ENCODE measurements at places on chromosomes 2 and 18.

- DNase-seq, result no peak
Observed at GRCh38 chr2:194730266-194730665, 926.8 kb upstream of the SLC39A10 start.

DNA sequence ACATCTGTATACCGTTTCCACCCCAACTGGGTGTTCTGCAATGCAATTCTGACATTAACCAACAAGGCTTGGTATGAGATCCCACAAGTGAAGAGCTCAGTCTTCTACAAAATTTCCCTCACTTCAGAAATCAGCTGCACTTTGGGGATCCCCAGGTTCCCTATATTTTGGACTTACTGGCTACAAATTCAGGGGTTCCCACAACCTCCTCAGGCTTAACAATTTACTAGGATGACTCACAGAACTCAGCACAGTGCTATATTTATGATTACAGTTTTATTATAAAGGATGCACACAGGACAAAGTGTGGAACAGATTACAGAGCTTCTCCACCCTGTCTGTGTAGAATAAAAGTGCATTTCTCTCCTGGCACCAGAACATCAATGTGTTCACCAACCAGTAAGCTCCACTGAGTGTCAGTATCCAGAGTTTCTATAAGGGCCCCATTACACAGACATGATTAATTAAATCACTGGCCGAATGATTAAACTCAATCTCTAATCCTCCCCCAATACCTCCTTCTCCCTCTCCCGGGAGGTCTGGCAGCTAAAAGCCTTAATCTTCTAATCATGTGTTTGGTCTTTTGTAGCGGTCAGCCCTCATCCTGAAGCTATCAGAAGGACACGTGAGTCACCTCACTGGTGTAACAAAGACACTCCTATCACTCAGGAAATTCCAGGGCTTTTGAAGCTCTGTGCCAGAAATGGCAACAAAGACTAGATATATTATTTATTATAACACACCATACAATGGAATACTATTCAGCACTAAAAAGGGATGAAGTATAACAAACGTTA lies 84.6 kb downstream of the SLC66A3 start:
- DNase-seq, result no peak

DNA sequence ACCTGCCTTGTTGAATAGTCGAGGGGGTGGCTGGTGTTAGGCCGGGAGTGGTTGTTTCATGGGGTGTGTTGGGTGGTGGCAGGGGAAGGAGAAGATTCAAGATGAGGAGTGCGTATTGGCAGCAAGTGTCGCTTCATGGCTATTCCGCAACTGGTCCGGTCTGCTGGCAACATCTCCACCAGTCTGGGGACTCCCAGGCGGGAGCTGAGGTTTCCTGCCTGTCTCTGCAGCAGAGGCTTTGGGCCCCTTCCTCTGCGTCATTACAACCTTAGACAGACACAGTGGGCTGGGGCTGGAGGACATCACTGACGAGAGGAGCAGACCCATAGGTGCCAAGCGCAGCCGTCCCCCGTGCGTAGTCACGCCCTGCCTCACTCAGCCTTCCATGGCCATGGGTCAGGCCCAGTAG lies 64.0 kb upstream of the MCFD2 start:
- peak; percentile 45 for DNase-seq

- DNase-seq, result no peak
Observed at GRCh38 chr2:236054621-236055305, 113.4 kb downstream of the GBX2 start.

DNA sequence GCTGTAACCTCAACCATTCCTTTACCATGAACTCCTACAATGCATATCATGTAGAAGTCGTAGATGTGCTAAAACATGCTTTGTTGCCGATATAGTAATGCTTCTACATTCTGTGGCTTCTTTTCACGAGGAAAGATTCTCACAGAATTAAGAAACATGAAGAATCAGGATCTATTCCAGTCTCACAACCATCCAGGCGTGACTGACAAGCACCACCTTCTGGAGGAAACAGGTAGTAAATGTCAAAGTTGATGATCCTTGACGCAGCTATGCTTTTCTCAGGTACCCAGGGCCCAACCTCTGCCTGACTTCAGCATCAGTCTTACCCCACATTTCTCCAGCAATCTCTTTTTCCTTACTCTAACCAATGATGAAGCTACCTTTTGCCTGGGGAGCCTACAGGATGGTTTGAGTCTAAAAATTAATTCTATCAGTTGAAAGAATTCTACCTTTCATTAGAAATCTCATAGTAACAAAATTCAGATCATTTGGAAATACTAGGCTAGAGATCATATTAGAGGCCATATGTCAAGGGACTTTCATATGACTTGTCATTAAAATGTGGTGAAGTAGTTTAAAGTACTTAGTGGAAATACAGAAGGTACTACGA lies 123.3 kb upstream of the RND3 start:
- DNase-seq, result peak; percentile 2

GRCh38 chr2:226256709-226257376 lies 542.8 kb downstream of the IRS1 start:
- DNase-seq, result no peak

DNA sequence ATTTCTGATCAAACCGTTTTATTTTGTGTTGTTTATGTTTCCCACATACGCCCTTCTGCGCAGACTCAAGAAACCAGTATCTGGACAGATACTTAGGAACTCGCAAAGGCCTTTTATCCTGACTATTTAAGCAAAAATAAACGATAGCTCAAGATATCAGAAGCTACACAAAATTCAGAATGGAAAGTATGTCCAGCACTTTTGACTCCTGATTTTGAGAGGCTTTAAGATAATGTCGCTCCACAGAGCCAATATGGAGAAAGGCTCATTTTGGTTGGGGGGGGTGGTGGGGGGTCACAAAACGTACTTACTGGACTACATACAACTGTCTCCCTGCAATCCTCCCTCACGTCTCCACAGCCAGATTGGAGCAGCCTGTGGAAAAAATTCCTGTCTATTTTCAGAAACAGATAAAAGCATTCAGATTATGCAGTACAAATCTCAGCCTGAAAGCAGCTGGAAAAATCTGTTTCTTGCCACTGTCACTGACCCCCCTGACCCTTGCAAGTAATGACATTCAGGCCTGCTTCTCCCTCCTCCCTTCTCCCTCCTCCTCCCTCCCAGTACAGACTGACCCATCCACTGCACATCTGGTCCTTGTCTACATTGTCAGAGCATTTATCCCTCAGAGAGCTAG lies 34.9 kb upstream of the LCLAT1 start:
- no peak for DNase-seq

DNA sequence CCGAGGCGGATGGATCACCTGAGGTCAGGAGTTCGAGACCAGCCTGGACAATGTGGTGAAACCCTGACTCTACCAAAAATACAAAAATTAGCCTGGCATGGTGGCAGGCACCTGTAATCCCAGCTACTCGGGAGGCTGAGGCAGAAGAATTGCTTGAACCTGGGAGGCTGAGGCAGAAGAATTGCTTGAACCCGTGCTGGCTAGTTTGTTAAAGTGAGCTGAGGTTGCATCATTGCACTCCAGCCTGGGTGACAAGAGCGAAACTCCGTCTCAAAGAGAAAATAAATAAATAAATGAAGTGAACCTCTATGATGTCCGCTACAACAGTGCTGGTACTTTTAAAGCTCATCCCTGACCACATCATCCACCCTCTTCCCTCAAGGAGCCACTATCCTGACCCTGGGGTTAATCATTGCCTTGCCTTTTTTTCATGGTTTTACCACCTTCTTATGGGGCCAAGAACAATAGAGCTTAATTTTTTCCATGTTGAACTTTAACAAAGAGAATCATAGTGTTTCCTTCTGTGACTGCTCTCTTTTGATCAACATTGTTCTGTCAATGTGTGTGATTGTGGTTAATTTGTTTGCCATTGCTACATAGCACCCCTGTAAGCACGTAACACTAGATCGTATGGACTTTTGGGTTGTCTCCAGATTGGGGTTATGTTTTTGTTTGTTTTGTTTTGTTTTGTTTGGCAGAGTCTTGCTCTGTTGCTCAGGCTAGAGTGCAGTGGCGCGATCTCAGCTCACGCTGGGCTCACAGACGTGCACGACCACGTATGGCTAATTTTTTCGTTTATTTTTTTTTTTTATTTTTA lies 17.1 kb upstream of the ATRAID start:
- DNase-seq, result no peak

- DNase-seq, result no peak
Observed at GRCh38 chr2:80092474-80092873, 212.1 kb downstream of the LRRTM1 start.

- no peak for DNase-seq
Observed at GRCh38 chr2:10235099-10235908, 67.4 kb upstream of the HPCAL1 start.

GRCh38 chr2:239406316-239406995 lies 5.6 kb upstream of the HDAC4 start:
- DNase-seq, result no peak

GRCh38 chr2:97701186-97701585 lies 12.2 kb upstream of the ZAP70 start:
- DNase-seq, result no peak

- no peak for DNase-seq
Observed at GRCh38 chr18:58392324-58393000, 236.4 kb downstream of the ALPK2 start.

DNA sequence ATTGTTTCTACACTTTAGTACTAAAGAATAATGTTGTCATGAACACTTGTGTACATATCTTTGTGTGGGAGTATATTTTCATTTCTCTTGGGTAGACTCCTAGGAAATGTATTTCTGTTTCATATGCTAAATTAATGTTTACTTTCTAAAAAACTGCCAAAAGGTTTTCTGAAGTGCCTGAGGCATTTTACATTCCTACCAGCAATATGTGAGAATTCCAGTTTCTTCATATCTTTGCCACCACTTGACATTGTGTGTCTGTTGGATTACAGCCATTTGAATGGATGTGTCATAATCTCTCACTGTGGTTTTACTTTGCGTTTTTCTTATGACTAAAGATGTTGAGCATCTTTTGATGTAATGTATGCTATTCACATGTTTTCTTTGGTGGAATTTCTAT lies 428.2 kb upstream of the KCNH7 start:
- no peak for DNase-seq

DNA sequence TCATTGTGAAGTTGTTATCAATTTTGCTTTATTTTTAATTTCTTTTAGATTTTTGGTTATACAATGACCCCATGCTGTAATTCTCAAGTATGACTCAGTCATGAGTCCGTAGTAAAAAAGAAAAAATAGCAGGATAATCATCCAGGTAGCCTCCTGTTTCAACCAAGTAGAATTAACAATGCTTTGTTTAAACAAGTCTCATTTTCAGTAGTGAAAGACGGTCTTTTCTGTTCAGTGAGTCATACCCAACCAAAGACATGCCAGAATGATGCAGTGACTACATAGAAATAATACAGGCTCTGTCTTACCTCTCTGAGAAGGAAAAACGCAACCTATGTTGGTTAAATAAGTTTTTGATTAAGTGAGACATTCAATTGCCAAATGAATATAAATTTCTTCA lies 67.8 kb upstream of the DSC1 start:
- DNase-seq, result peak; percentile 21

- DNase-seq, result no peak
Observed at GRCh38 chr2:57534358-57534757, 512.2 kb upstream of the VRK2 start.

GRCh38 chr18:74310411-74310810 lies 5.2 kb upstream of the C18orf63 start:
- DNase-seq, result no peak

GRCh38 chr2:64699712-64700111 lies 46.0 kb upstream of the SERTAD2 start:
- DNase-seq, result no peak

DNA sequence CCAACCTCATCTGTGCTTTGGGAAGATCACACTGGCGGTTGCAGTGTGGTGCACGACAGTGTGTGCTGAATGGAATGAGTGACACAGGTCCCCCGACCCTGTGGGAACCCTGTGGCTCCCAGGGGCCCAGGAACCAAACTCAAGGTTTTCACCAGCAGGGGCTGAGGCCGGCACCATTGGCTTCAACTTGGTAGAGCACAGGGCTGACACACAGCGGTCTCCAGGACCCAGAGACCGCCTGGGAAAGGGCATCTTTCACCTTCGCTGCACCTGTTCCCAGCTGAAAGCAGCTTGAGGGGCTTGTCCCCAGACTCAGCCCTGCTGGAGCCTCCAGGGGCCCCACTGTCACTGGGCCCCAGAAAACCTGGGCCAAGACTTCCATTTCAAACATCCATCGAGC lies 59.0 kb upstream of the ODC1 start:
- no peak for DNase-seq

DNA sequence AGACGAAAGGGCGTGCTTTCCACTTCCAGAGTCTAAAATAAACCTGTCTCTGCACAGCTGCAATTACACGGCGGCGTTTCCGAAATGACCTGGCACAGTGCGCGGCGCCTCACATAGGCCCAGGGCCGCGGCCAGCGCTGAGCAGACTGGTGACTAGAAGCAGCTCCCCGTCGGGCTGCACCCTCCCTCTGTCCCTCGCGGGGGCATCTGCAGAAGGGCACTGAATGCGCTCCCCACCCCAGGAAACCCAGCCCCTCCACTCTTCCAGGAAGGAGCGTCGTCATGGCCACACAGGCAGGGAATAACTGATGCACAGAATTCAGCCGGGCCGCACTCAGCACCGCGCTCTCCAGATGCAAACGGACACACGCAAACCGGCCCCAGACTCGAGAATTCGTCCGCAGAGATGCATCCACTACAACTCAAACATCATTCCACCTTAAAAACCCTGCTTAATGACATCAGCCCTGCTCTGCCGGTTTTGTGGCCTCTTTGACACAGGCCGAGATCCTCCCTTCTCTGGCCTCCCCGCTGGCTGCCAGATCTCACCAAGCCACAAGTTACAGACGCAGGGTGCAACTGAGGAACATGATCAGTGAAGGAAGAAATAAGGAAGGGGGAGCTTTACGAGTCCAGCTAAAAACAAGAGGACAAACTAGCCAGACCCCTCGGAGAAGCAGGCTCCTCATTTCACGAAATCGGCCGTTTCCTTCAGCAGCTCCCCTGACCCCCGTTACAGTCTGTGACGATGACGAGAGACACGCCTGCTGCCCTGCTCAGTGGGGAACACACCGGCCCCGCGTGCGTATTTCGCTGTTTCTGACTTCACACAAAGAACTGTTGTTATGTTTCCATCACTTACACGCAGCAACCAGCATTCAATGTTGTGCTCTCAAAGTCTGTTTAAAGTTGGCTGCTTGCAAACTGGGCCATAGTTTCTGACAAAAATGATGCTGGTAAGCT lies 40.2 kb downstream of the MBP start:
- no peak for DNase-seq

- DNase-seq, result peak; percentile 22
Observed at GRCh38 chr18:43620936-43621335, 343.6 kb upstream of the SYT4 start.

GRCh38 chr2:100250645-100251044 lies 71.7 kb downstream of the LONRF2 start:
- no peak for DNase-seq

DNA sequence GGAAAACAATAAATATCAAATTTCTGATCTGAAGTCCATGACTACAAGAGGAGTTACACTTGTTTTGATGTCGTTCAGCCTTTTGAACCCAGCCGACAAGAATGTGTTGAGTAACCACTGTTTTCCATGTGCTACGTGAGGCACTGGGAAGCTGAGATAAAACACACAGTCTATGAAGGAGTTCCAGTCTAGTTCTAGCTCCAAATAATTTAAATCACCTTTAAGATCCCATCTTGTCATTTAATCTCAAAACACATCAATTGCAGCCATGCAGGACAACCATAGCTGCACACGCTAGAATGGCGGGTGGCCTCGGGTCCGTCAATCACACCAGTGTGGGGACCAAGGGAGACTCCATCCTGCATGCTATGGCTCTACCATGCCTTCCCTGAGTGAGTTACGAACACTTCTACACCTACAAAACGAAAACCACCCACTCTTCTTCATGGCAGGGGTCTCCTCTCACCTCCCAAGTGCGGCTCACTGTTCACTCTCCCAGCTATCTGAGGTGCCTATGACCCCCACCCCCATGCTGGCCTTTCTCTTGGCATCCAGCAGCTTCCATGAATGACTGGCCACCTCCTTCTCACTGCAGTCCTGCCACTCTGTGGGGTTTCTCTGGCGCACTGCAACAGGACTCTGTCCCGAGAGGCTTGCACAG lies 3.8 kb downstream of the FHL2 start:
- DNase-seq, result no peak

All from GM20000 (cell line).